ENCODE measurements at places on chromosomes 3 and 15. TPM values are rescaled to one million over a fixed set of nuclear protein-coding genes. Genes with fewer than 3 reads are reported as not detected.

Gene PDE12
- total RNA-seq: 16.6 TPM

Gene ACSBG1
- 3.6 TPM for total RNA-seq

Gene CPNE4
- total RNA-seq: not detected

Gene SPPL2A
- total RNA-seq: 85.1 TPM

Gene GATA2
- 123 TPM for total RNA-seq

Gene HESX1
- 0.47 TPM for total RNA-seq

Gene GPX1
- 500 TPM for total RNA-seq

Gene INSYN1
- not detected for total RNA-seq

Gene SPTBN5
- total RNA-seq: 1.6 TPM

Gene SCG5
- total RNA-seq: 0.37 TPM

Gene EPHA3
- not detected for total RNA-seq

Gene CLDN16
- not detected for total RNA-seq

Gene SV2B
- total RNA-seq: not detected

Gene CACNA2D3
- total RNA-seq: not detected

Gene MITF
- total RNA-seq: not detected

Gene SLC2A2
- total RNA-seq: 0.03 TPM

Gene PPP1R14D
- total RNA-seq: 2.5 TPM

Gene PLCL2
- total RNA-seq: 3.0 TPM

Gene RAB8B
- total RNA-seq: 3.4 TPM

Gene PRKCD
- 5.2 TPM for total RNA-seq

Gene FES
- total RNA-seq: 0.31 TPM

Gene DNAJA4
- 16.0 TPM for total RNA-seq

Gene ANKUB1
- total RNA-seq: not detected

Gene TMCO5A
- total RNA-seq: not detected

Gene ITPKA
- 7.3 TPM for total RNA-seq

Gene APOD
- 0.91 TPM for total RNA-seq

Gene CASR
- total RNA-seq: not detected

Gene KIF9
- 28.7 TPM for total RNA-seq

Gene IFT57
- total RNA-seq: 39.5 TPM

Gene TM4SF1
- 369 TPM for total RNA-seq

Gene FAM227B
- 0.18 TPM for total RNA-seq

Gene CCDC9B
- total RNA-seq: 15.3 TPM

Gene PARP3
- 6.0 TPM for total RNA-seq

Gene PPP1R2
- total RNA-seq: 140 TPM

Gene PRSS50
- total RNA-seq: not detected

Gene AHSG
- not detected for total RNA-seq

Gene SLC6A1
- total RNA-seq: not detected

Gene AADACL2
- total RNA-seq: not detected

Gene CYP8B1
- not detected for total RNA-seq

Gene EIF4A2
- total RNA-seq: 189 TPM

Gene SQOR
- total RNA-seq: 14.5 TPM

Gene VEPH1
- not detected for total RNA-seq

Gene VIPR1
- total RNA-seq: 60.4 TPM

Gene GOLGA6D
- 0.15 TPM for total RNA-seq

Gene GP5
- total RNA-seq: not detected

Gene DPPA4
- not detected for total RNA-seq
